Stimulated activated CD4-positive, alpha-beta T cell treated with anti-CD3 and anti-CD28 coated beads, Interleukin-12 subunit alpha, Interleukin-12 subunit beta, amount 100 ng/mL, for 24 hours (primary cell): ENCODE measurements at places on chromosomes 12 and 14.
A peak's percentile ranks its signal among the peaks of the same experiment; 100 is the strongest.

DNA sequence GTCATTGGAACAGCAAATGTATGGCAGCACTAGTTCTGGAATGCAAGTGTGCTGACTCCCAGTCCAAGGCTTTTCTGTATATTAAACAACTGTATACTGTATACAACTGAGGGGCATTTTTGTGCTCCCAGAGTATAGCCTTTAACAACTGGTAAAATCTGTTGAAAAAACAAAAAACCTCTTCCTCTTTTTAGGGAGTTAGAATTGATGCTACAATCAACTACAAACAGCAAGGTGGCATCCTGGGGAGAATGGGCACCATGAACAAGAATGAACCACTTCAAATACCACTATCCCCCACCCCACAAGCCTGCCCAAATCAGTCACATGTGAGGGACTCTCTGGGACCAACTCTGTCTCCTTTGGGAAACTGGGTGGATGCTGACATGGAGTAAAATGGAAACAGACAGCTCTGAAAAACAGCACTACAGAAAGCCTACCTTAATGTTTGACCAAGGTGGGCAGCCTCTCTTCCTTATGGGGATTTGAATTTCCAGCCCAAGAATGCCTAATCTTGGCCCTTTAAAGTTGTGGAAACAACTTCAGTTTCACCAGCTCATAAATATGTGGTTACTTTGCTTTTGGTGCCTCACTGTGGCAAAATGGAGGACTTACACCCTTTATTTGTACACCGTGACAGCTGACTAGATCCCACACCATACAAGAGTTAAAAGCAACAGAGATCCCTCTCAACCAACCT is 7.5 kb downstream of the VTI1B start:
- no peak for DNase-seq

- DNase-seq, result peak; percentile 63
Observed at GRCh38 chr14:72516936-72517700, 376.8 kb downstream of the DPF3 start.

GRCh38 chr12:50679612-50680011 is 84.3 kb upstream of the ATF1 start:
- DNase-seq, result no peak

GRCh38 chr12:106304797-106305196 is 2.3 kb downstream of the TCP11L2 start:
- no peak for DNase-seq

DNA sequence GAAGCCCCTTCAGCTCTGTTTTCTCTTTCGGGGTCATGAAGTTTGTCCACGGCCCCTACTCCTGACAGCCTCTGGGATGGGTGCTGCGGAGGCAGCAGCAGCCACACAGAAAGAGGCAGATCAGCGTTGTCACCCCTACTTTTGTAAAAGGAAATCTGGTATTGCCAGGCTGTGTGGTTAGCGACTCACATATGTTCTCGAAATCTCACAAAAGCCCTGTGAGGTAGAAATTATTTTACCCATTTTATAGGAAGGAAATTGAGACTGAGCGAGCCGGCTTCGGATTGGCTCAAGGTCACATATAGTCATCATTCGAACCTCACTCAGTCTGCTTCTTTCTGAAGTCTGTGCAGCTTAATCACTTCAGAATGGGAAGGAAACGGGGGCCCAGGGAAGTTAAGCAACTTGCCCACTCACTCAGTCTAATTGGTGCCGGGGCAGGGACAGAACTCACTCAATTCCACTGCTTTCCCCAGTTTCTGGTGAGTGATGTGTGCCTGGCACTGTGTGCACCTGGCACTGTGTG is 1.1 kb upstream of the CKAP4 start:
- peak; percentile 18 for DNase-seq

- no peak for DNase-seq
Observed at GRCh38 chr12:109115758-109116610, at the start of gene ACACB. Gene ACACB, plus strand, starts transcription at chr12:109116587. Its CDS starts 22,819 bp downstream, at chr12:109139406.

- no peak for DNase-seq
Observed at GRCh38 chr12:68790952-68791234, 17.1 kb upstream of the MDM2 start.

- no peak for DNase-seq
Observed at GRCh38 chr12:132186208-132186856, 42.1 kb downstream of the NOC4L start.

DNA sequence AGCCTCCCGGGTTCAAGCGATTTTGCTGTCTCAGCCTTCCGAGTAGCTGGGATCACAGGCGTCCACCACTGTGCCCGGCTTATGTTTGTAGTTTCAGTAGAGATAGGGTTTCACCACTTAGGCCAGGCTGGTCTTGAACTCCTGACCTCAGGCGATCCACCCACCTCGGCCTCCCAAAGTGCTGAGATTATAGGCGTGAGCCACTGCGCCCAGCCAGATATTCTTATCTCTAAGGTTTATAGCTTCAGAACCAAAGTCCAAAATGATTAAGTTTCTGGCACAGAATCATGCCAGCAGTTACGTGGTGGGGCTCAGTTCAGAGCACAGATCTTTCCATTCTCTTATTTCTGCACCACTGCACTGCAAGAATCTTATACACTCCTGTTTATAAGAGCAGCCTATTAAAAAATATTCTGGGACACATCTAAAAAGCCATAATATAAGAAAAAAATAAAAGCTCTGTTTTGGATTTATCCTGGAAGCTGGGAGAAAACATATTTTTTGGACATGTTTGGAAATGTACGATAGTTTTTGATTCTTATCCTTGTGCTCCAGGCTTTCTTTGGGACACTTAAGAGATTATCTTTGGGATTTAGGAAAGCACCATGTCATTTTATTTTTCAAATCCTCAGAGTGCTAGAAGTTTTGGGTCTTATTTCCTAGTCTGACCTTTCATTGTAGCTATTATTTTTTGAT is 129.6 kb downstream of the LMNTD1 start:
- DNase-seq, result no peak

- no peak for DNase-seq
Observed at GRCh38 chr12:132423820-132424645, 65.9 kb upstream of the FBRSL1 start.

- no peak for DNase-seq
Observed at GRCh38 chr14:38056270-38056669, 151.4 kb upstream of the SSTR1 start.

DNA sequence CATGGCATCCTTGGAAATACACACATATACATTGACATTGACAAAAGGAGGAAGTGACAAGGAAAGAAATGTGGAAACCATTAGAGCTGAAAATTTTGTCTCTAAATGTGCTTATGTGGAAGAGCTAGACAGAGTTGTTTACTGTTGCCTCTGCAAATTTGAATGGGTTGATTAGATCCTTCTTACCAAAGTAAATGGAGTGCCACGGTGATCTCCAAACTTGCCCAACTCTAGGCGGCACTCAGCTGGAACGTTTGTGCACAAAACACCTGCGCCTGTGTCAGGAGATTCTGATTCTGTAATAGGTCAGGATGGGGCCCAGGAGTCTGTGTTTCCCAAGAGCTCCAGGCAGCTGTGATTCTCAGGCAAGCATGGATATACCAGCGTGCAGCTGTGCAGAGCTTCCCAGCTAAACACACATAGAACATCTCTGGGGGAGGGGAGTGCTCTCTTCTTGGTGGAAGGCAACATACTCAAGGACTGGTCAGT is 77.8 kb upstream of the BDKRB2 start:
- no peak for DNase-seq

GRCh38 chr14:33420051-33420627 is 481.5 kb downstream of the NPAS3 start:
- no peak for DNase-seq

DNA sequence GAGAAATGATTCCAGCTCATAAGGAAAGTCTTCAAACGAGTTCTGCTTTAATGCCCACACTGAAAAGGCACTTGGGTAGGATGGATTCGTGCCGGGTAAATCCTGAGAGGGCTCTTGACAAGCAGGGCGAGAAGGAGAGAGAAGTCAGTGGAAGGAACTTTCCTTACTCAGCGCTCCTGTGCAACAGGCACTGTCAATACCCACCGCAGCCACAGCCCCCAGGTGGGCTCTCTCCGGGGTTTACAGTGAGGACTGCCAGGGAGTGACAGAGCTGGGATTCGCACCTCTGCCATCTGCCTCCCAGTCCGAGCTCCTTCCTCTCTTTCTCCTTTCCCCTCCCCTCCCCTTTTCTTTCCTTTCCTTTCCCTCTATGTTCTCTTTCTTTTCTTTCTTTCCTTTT is 118.7 kb downstream of the BEGAIN start:
- no peak for DNase-seq

DNA sequence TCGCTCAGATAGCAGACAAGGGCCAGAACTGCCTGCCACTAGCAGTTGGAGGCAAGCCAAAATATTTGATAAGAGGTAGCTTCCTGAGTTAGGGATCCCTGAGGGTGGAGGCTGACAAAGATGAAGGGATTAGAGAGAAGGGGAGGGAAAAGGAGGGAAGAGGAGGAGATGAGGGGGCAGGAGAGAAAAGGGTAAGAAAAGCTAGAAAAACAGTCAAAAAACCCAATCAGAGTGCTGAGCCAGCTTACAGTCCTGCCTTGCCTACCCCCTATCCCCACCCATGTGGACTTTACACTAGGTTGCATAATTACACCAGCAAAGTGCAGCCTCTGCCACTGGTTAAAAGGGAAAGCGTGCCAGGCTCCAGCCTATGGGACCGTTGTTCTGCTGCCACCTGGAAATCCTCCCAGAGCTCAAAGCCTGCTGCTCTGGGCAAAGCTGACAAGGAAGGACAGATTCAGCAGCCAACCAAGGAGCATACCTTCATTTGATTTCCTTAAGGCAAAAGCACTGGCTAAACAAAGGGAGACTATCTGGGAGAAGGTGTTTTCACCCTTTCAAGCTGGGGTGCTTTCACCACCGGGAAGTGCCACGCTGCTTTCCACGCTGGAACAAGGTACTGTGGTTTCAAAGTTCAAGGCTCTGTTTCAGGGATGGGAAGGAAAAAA is 3.8 kb upstream of the NUMB start:
- DNase-seq, result no peak
